ENCODE measurements at places on chromosomes 16 and 17.

GRCh38 chr17:39738568-39738901 is 797 bp downstream of the GRB7 start:
- DNase-seq = no peak

- no peak for DNase-seq
Measured at GRCh38 chr16:31397096-31397660, 4.0 kb downstream of the ITGAD start.

GRCh38 chr17:17405673-17406072 is 71.1 kb upstream of the MED9 start:
- DNase-seq = no peak

DNA sequence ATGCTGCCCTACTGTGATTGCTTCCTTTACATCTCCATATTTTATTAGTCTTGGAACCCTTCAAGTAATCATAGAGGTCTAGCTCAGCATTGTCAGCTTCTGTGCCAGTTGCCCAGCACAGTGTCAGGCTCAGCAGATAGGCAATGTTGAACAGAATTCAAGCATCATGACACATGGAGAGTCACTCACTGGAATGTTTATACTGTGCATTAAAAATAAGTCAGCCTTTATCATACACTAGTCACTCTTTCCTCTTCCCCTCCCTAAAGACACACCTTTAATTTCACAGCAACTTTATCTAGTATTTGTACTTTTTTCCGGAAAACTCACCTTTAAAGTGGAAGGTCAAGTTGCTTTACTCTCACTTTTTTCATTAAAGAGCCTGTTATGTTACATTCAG is 253.8 kb upstream of the CDH11 start:
- DNase-seq = no peak

- no peak for DNase-seq
Measured at GRCh38 chr17:48892940-48893645, 506 bp downstream of the ATP5MC1 start.

- DNase-seq = no peak
Measured at GRCh38 chr17:34750004-34750403, 170.6 kb downstream of the TMEM132E start.

DNA sequence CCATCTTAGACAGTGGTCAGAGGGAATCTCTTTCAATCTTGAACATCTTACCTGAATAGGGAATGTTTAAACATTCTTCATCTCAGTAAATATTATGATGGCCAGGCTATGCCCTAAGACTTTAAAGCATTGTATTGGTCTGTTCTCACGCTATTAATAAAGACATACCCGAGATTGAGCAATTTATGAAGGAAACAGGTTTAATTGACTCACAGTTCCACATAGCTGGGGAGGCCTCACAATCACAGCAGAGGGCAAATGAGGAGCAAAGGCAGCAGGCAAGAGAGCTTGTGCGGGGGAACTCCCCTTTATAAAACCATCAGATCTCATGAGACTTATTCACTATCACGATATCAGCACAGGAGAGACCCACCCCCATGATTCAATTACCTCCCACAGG is 55.3 kb upstream of the SOX9 start:
- no peak for DNase-seq

DNA sequence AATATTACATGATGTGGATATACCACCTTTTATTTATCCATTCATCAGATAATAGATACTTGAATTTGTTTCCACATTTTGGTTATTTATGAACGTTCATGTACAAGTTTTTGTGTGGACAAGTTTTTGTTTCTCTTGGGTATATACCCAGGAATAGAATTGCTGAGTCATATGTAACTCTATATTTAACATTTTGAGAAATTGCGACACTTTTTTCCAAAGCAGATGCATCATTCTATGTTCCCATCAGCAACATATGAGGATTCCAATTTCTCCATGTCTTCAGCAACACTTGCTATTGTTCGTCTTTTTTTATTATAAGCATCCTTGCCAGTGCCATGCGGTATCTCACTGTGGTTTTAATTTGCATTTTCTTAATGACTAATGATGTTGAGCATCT is 93.9 kb downstream of the GSG1L start:
- no peak for DNase-seq

DNA sequence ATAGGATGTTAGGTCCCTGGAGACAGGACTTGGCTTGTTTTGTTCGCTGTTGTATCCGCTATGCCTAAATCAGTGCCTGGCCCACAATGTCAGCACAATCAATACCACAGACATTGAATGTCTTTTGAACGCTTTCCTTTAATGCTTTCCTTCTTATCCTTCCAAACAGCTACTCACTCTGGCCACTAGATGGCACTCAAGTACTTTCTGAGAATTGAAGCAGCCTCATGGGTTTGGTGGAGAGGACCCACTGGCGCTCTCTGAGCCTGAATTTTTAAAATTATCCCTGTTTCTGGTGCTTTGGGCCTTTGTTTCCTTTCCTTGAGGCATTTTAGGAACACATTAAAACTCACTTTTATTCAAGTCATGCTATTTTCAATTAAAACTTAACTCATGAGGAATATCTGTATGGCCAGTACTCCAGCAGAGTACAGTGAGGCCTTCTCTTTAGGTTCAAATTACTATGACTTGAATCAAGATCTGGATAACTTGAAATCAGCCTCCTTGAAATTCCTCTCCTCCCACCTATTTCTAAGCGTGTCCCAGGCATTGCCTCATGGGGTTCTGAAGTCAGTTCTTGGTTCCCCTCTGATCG is 3.2 kb upstream of the NLRP1 start:
- peak; percentile 57 for DNase-seq

- no peak for DNase-seq
Measured at GRCh38 chr17:48492401-48493298, 38.2 kb downstream of the HOXB1 start.

DNA sequence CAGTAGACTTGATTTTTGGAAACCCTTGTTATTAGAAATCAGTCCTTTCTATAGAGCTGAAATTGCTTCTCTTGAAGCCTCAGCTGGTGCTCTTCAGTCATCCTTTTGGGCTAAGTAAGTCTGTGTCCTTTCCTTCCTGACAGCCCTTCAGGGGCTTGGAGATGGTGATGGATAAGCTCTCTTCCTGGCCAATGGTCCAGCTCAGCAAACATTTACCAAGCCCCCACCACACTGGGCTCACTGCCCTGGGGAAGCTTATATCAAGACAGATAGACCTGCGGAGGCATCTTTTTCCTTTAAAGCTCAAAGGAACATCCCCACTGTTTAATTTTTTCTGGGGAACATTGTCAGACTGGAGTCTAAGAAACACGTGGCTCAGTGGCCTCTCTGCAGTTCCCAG is 139.6 kb downstream of the HAPSTR1 start:
- DNase-seq = no peak

- DNase-seq = no peak
Measured at GRCh38 chr16:50386774-50387173, 18.0 kb upstream of the BRD7 start.

DNA sequence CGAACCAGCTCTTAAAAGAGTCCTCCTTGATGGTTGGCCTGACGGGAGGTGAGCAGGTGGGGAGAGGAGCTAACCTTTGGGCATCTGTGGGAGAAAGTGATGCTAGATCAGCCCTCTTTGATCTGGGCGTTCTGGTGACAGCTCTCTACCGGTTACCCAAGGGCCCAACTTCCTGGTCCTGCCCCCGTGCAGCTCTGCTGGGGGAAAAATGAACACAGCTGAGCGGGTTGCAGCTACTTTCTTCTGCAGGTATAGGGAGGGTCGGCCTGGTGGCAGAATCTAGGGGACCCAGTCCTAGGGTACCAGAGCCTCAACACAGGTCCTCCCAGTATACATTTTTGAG is 2.9 kb downstream of the SHISA9 start:
- no peak for DNase-seq

- no peak for DNase-seq
Measured at GRCh38 chr16:53080345-53081031, 25.7 kb downstream of the CHD9 start.

DNA sequence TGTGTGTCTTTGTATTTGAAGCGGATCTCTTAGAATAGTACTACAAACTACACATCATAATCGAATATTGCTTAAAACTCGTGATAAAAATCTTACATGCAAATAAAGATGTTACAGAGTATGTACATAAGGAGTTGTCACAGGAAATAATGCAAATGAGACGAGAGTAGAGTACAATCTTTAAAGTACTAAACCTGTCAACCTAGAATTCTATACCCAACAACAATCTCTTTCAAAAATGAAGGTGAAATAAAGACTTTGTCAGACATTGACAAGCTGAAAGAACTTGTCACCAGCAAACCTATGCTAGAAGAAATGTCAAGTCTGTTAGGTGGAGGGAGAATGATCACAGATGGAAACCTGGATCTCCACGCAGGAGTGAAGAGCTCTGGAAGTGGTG is 83.7 kb upstream of the GNG13 start:
- no peak for DNase-seq

- no peak for DNase-seq
Measured at GRCh38 chr17:20267459-20267842, 199.9 kb downstream of the LGALS9B start.

- DNase-seq = no peak
Measured at GRCh38 chr17:4187076-4187475, 44.1 kb downstream of the CYB5D2 start.

DNA sequence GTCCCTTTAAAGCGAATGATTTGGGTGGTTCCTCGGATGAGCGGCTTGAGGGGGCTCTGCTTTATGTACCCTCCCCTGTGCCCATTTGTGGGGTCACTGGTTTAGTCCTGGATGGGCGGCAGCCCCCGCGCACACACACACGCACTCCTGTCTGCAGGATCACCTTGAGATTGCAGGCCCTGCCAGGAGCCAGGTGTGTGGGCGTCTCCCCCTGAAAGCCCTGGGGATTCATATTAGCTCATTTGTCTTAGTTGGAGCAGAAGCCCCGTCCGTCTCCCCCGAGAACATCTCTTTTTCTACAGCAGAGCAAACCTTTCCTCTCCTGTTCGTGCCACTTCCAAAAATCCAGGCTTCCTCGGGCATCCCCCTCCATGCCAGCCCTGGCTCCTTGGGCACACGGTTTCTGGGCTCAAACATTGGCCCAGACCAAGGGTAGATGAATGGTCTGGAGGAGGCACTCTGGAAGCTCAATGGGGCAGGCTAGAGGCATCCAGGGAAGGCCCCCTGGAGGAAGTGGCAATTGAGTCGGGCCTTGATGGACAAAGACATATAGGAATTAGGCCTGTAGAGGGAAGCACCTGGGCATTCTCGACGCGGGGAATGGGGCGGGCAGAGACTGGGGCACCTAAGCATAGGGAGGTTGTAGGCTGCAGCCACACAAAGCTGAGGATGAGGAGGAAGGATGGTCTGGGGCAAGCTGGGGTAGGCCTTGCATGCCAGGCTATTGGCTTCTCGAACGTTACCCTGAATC is 218.5 kb upstream of the GSE1 start:
- DNase-seq = no peak

DNA sequence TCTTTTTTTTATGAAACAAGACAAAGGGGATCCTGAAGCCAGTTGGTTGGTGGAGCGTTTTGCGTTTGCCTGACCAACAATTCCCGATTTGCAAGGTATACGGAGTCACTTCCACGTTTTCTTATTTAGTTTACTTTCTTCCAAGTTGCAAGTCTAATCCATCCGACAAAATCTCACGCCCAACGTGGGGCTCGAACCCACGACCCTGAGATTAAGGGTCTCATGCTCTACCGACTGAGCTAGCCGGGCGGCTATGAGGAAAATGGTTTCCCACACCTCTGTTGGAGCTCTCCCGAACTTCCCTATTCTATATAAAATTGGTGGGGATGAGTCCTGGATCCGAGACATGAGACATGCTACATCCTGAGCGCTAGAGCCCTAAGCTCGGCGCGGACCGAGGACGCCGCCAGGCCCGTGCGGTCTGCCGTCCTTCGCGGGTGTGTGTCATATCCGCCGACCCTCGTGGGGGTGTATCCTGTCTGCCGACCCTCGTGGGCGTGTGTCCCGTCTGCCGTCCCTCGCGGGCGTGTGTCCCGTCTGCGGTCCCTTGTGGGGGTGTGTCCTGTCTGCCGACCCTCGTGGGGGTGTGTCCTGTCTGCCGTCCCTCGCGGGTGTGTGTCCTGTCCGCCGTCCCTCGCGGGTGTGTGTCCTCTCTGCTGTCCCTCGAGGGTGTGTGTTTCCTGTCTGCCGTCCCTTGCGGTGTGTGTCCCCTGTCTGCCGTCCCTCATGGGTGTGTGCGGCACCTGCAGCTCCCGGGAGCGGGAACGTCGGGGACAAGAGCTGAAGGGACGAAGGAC is 22.6 kb downstream of the ZNF213 start:
- DNase-seq = no peak

GRCh38 chr16:68257906-68258800 is 6.2 kb upstream of the SLC7A6 start:
- no peak for DNase-seq

GRCh38 chr17:61720016-61720795 is 129.2 kb upstream of the NACA2 start:
- DNase-seq = no peak

GRCh38 chr16:11464241-11464640 is 119.0 kb downstream of the RMI2 start:
- DNase-seq = no peak

Data from left renal pelvis (tissue), 4 donors.